Activated CD4-positive, alpha-beta memory T cell treated with anti-CD3 and anti-CD28 coated beads, Interleukin-2, amount 10 ng/mL, durations not matched to agents 7 days and 5 days (primary cell): ENCODE measurements at places on chromosomes 2 and 18. TPM values are rescaled to one million over a fixed set of nuclear protein-coding genes. Genes with fewer than 3 reads are reported as not detected.

The HADHB gene
- total RNA-seq: 71.4 TPM

The TMEM169 gene
- 2.3 TPM for total RNA-seq

The GDF7 gene
- not detected for total RNA-seq

The NR4A2 gene
- 3.8 TPM for total RNA-seq

The B4GALT6 gene
- total RNA-seq: 0.91 TPM

The BCL11A gene
- total RNA-seq: not detected

The ARHGAP28 gene
- total RNA-seq: not detected

The DYSF gene
- not detected for total RNA-seq

The DSG1 gene
- total RNA-seq: not detected

The TIMM21 gene
- total RNA-seq: 18.4 TPM

The SKA1 gene
- 45.6 TPM for total RNA-seq

The RPRM gene
- not detected for total RNA-seq

The HOXD13 gene
- total RNA-seq: not detected

The HNRNPLL gene
- total RNA-seq: 104 TPM

The BOK gene
- total RNA-seq: 0.08 TPM

The FAP gene
- total RNA-seq: not detected

The SRSF7 gene
- total RNA-seq: 243 TPM

The REG1B gene
- total RNA-seq: not detected

The SERPINB10 gene
- not detected for total RNA-seq

The MREG gene
- total RNA-seq: 15.1 TPM

The PROM2 gene
- 0.15 TPM for total RNA-seq

The ARHGAP25 gene
- 128 TPM for total RNA-seq

The KIF5C gene
- total RNA-seq: 14.7 TPM

The HAAO gene
- 0.18 TPM for total RNA-seq

The MAL gene
- total RNA-seq: 202 TPM

The UBXN4 gene
- total RNA-seq: 126 TPM

The ST8SIA3 gene
- total RNA-seq: not detected

The ADGRF3 gene
- total RNA-seq: 2.3 TPM

The KCNJ13 gene
- total RNA-seq: not detected

The NMS gene
- total RNA-seq: not detected

The SH3RF3 gene
- 0.23 TPM for total RNA-seq

The MAP3K2 gene
- 56.2 TPM for total RNA-seq

The CYRIA gene
- 0.05 TPM for total RNA-seq

The CDK5R2 gene
- not detected for total RNA-seq

The C2orf66 gene
- total RNA-seq: 0.33 TPM

The PAX3 gene
- total RNA-seq: not detected

The MYL12B gene
- 378 TPM for total RNA-seq

The RMC1 gene
- total RNA-seq: 54.9 TPM

The CCDC68 gene
- not detected for total RNA-seq

The FSHR gene
- not detected for total RNA-seq

The CETN1 gene
- total RNA-seq: not detected

The DAW1 gene
- not detected for total RNA-seq

The CCDC102B gene
- total RNA-seq: 1.0 TPM

The TUBA3E gene
- total RNA-seq: not detected

The RAB6C gene
- total RNA-seq: not detected

The EFR3B gene
- total RNA-seq: not detected

The EML6 gene
- total RNA-seq: 1.8 TPM

The FECH gene
- 18.1 TPM for total RNA-seq

The FN1 gene
- total RNA-seq: 1.8 TPM

The PFN4 gene
- total RNA-seq: not detected

The MEP1B gene
- total RNA-seq: 0.13 TPM

The EFHD1 gene
- 2.7 TPM for total RNA-seq

The DSEL gene
- total RNA-seq: 0.18 TPM

The CMPK2 gene
- 91.1 TPM for total RNA-seq

The EHBP1 gene
- total RNA-seq: 19.3 TPM

The PTPN4 gene
- 78.7 TPM for total RNA-seq

The UCN gene
- total RNA-seq: 3.0 TPM
